ENCODE measurements at places on chromosomes 12 and 14.

- no peak for DNase-seq
These were observed 30.5 kb downstream of the JAG2 start for GRCh38 chr14:105138021-105138541.

- no peak for DNase-seq
These were observed 74.4 kb upstream of the TRHDE start for GRCh38 chr12:72197790-72198189.

DNA sequence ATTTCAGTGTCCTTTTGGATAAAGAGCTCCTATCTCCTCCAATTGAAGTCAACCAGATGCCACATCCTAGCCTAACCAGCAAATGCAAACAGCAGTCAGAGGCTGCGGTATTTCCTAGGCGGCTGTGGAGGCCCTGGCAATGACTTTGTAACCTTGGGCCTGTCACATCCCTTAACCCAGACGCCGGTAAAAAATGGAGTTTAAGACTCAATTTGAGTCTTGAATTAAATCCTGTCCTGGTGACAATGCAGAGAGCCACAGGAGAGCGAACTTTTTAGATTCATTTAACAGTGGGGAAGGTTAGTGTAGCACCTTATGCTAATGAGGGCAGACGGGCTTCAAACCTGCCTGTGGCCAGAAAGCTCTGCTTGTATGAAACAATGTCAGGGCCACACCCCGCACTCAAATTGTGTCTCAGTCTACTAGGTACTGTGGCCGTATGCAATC, 1.3 kb downstream of the C12orf75 start:
- no peak for DNase-seq

- no peak for DNase-seq
These were observed 125.7 kb downstream of the CRADD start for GRCh38 chr12:93802698-93803423.

GRCh38 chr12:102172436-102172835, 25.2 kb downstream of the PMCH start:
- DNase-seq: no peak

DNA sequence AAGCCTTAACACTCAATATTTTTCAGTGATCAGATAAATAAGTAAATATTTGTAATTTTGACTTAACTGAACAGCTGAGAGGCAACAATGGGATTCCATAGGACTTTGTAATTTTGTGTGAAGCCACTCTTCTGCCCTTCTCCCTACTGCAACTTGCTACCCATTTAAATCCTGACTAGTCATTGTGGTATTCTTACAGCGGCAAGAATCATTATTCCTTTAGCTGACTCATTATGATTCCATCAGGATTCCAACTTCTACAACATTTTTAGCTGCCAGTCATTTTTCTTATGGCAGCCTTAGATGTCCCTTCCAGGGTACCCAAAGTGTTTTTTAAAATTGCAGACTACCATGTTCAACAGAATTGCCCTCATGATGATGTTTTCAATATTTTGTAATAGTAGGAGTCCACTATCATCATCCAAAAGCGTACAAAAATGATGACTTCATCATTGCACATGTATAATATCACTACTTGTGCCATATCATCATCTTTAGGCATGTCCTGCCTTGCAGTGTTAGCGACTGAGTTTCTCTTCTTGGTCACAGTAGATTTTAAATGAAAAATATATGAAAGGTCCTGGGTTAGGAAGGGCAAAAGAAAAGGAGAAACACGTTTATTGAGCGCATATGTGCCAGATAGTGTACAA, 5.1 kb upstream of the MAGOHB start:
- no peak for DNase-seq

- DNase-seq: no peak
These were observed 6.8 kb downstream of the PFKM start for GRCh38 chr12:48125985-48126384.

DNA sequence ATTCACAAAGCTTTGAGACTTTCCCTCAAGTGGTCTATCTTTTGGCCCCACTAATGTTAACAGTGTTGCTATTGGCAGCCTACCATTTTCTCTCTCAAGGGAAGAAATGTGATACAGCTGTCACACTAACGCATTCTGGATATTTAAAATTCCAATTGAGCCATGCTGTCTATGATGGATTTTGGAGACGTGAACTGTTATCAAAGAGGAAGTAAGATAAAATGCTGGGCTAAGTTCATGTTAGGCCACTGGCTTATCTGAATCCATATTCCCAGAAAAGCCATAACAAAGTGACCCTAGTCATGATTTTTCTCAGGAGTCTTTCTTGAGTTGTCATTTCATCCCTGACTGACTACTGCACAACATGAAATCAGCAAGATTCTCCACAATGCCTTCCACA, 200.2 kb downstream of the PHLDA1 start:
- no peak for DNase-seq

DNA sequence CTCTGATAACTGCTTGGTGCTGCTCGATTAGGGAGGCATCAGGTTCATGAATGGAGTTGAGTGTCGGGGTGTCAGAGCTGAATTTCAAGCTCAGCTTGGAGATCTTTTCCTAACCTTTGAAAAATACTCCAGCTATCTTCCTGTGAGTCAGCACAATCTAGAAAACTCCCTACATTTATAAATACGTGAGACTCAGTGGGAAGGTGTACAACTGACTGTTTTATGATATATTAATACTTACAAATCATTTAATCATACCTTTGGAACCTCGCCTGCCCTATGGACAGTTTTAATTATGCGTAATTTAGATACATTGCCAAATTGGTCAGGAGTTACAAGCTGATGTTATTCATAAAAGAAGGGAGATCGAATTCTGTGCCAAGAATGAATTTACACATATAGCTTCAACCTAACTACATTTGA, 961 bp downstream of the CMAS start:
- DNase-seq: no peak

DNA sequence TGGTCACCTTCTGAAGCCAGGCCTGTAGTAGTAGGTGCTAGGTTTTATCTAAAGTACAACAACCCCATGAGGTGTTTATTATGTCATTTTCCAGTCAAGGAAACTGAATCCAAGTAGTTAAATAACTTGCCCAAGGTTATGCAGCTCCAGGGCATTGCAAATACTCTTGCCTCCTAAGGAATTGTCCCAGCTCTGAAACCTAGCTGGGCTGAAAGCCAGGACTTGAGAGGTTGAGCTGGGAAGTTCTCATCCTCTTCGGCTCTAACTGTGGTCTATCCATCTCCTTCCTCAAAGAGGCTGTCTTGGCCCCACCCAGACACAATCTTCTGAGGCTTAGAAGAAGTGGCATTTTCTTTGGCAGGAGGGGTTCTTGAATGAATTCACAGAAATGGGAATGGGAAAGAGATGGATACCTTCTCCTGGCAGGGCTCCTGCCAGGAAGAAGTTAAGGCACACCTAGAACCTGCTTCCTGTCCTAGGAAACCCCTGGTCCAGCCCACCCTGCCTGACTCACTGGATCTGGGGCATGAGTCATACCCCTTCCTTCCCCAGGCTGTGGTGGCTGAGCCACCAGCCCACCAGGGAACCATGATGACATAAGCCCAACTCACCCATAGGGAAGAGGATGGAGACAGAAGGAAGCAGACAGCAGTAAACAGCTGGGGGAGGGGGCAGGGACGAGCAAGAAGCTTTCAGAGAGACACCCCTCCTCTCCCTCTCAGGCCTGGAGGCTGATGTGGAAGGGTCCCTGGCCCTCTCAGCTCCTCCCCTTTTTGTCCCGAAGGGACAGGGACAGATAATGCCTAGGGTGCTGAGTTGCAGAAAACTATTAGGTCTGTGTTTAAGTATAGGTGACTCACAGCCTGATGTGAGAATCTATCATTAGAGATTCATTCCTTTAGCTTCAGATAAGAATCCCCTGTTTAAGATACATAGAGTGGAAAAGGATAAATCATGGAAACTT, 2.1 kb upstream of the PLEK2 start:
- DNase-seq: no peak

DNA sequence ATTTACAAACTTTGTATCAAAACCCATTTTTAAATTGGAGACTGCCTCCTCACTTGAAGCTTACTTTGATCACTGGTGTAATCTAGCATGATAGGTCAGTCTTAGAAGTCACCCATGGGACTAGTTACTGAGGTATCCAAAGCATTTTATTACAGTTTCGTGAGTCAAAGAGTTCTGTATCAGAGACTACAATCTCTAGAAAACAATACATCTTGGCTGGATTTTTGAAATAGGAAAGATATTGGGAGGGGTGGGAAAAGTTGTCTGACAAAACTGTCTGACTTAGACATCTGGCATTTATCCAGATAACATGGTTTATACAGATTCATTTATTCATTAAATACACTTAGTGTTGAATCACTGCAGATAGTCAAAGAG, 173.5 kb upstream of the PDZRN4 start:
- DNase-seq: no peak

DNA sequence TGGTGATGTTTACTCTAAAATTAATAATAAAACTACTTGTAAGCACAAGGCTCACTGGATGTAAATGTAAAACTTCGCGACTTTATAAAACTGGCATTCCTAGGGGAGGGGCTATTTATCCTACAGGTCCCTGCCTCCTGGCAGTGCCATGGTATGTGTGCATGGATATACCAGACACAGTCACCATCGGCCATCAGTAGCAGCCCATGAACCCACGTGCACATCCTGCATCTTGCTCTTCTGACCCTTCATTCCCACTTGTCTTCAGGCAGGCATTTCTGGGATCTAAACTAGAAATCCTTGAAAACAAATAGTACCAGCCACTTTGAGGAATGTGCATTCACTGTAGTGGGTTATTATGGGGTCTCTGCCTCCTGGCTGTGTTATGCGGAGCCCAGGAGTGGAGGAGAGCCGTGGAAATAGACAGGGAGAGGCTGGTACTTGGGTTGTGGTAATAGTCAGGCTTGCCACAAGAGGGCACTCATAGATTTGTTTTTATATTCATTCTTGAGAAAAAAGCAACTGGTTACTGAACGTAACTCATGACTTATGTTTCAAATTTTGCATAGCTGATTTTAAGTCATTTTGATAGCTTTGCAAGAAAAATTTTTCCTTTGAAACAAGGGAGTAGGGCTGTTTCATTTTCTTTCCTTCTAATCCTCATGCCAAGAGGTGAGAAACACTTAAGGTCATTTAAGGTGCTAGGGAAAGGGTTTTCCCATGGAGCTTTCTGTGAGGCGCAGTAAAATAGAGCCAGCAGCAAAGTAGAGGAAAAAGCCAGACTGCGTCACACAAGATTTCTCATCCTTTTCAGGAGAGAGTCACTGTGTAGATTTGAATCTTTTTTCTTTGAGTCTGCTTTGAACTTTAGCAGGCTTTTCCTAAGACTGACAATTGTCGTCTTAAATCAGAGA, 17.4 kb upstream of the GALNT16 start:
- peak; percentile 13 for DNase-seq

DNA sequence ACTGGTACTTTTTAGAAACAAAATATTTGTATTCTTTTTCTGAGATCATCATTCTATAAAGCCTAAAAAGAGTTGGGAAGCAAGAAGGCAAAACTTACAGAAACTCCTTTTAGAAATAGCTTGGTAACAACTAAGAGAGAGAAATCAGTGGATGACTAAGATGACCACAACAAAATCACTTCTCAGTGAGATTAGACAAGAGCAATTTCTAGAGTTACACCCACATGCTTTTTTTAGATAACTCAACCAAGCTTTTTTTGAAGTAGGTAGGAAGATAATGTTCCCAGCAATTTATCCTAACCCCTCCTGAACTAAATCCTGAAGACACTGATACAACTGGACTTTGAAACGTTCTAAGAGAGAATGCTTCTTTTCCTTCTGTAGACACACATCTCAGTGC, 576.4 kb downstream of the SLC6A15 start:
- no peak for DNase-seq

DNA sequence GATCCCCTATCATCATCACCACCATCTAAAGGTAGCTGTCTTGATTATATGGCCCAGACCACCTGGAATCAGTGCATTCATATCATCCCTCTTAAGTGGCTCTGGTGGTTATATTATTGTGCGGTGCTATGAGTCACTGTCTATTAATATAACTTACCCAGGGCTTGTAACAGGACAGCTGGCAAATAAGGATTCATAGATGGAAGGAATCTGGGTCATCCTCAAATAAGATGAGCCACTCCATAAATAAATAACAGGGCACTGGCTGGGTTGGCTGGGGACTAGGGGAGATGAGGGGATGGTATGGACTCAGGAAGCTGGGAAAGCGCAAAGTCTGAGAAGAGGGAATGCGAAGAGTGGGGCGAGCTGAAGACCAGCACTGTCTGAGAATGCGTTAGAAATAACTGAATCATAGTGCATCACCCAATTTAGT, 216.1 kb downstream of the NUAK1 start:
- no peak for DNase-seq

DNA sequence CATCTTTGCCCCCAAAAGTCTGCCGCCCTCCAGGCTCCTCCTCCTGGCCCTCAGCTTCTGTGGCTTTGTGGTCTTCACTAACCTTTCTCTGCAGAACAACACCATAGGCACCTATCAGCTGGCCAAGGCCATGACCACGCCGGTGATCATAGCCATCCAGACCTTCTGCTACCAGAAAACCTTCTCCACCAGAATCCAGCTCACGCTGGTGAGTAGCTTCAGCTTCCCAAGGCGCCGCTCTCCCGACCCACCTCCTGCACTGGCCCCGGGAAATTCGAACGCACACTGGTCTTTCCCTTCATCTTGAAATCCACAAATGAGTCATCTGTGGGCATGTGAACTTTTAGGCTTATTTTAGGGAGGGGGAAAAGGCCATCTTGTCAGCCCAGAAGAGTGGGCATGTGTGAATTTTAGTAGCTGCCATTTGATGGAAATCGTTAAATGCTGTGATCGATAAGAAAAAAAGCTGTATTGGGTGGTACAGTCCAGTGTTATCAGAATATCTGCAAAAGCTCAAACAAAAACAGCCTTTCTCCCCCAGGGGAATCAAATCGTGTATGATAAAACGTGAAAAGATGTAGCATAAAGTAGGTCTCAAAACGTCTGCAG, 700 bp downstream of the SLC35E3 start:
- DNase-seq: no peak

DNA sequence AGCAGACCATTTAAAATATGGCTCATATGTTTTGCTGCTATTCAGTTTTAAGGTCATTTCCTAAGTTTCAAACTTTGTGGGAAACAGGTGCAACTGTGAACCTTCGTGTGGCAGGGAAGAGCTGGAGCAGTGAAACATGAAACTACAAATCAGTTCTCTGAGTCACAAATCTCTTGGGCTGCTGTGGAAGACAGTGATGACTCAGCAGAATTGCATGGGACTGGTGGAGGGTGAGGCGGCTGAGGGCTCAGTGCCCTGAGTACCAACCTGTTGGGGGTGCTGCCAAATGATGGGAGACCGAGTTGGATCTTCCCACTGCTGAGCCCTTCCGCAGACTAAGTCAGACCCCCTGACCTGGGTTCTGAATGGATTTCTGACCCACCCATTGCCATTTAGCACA, 8.4 kb upstream of the CALM1 start:
- DNase-seq: no peak

DNA sequence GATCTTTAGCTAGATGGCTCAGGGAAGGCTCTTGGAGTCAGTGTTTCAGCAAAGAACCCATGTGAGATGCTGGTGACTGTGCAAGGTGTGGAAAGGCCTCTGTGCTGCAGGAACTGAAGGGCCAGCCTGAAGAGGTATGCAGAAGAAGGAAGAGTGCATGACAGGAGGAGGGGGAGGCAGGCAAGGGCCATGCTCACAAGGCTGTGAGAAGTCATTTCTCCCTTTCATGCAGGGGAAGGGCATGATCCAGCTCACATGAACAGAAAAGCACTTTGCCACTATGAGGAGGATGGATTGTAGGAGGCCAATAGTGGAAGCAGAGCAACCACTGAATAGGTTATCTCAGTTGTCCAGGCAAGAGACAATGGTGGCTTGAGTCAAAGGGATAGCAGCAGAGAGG, 83.7 kb downstream of the SSPN start:
- no peak for DNase-seq

Data from activated CD8-positive, alpha-beta memory T cell treated with anti-CD3 and anti-CD28 coated beads for 4 hours (primary cell).